ENCODE measurements at places on chromosomes 7 and 10. TPM values are rescaled to one million over a fixed set of nuclear protein-coding genes. Genes with fewer than 3 reads are reported as not detected.

ZNF107 gene
- 1.9 TPM for total RNA-seq

CCDC146 gene
- 0.63 TPM for total RNA-seq

ZNF804B gene
- not detected for total RNA-seq

PAPSS2 gene
- 13.7 TPM for total RNA-seq

BICC1 gene
- total RNA-seq, result 68.8 TPM

KRIT1 gene
- total RNA-seq, result 15.2 TPM

SLC35B4 gene
- total RNA-seq, result 12.1 TPM

FOXI2 gene
- total RNA-seq, result not detected

DGKB gene
- total RNA-seq, result not detected

C10orf67 gene
- under 0.01 TPM for total RNA-seq

CC2D2B gene
- total RNA-seq, result not detected

LRRC61 gene
- total RNA-seq, result 21.7 TPM

ELFN1 gene
- 0.49 TPM for total RNA-seq

PLXDC2 gene
- total RNA-seq, result 30.4 TPM

SND1 gene
- total RNA-seq, result 148 TPM

ADARB2 gene
- 0.81 TPM for total RNA-seq

CELF2 gene
- 12.4 TPM for total RNA-seq

SPDYE16 gene
- not detected for total RNA-seq

NCF1 gene
- 0.63 TPM for total RNA-seq

TSPAN14 gene
- total RNA-seq, result 96.6 TPM

ADAP1 gene
- total RNA-seq, result 0.98 TPM

TSPAN15 gene
- 9.5 TPM for total RNA-seq

ADRA2A gene
- total RNA-seq, result under 0.01 TPM

UCN3 gene
- not detected for total RNA-seq

HTR7 gene
- total RNA-seq, result 0.49 TPM

UBE2H gene
- total RNA-seq, result 80.9 TPM

DENND2A gene
- 4.7 TPM for total RNA-seq

ADIRF gene
- total RNA-seq, result 0.33 TPM

ACBD7 gene
- total RNA-seq, result 1.8 TPM

SPDYE18 gene
- not detected for total RNA-seq

ZNF22 gene
- total RNA-seq, result 11.8 TPM

SH2D4B gene
- total RNA-seq, result not detected

EGR2 gene
- 0.33 TPM for total RNA-seq

TDRD1 gene
- total RNA-seq, result not detected

TAS2R5 gene
- total RNA-seq, result 1.1 TPM

EBF3 gene
- total RNA-seq, result 0.16 TPM

INA gene
- total RNA-seq, result 2.9 TPM

BPGM gene
- total RNA-seq, result 11.9 TPM

GATA3 gene
- total RNA-seq, result 0.76 TPM

ANKRD1 gene
- total RNA-seq, result 108 TPM

SLC18A3 gene
- 0.13 TPM for total RNA-seq

CXCL12 gene
- total RNA-seq, result 4.7 TPM
